Activated CD4-positive, alpha-beta T cell treated with anti-CD3 and anti-CD28 coated beads, Interleukin-2, amount 10 ng/mL, durations not matched to agents 24 days and 14 days (primary cell): ENCODE measurements at places on chromosomes 6 and 20. TPM values are rescaled to one million over a fixed set of nuclear protein-coding genes. Genes with fewer than 3 reads are reported as not detected.

The GJA10 gene
- total RNA-seq = not detected in 2 replicates

- H3K4me1 ChIP-seq = no peaks in the 10 kb centered on the region
- no peak for DNase-seq
- no peaks in the 10 kb centered on the region for H3K36me3 ChIP-seq
- no peak overlapping the region for H3K27ac ChIP-seq
- H3K27me3 ChIP-seq = peaks cover 42% of the 10 kb centered on the region
These were observed 41.2 kb upstream of the NHSL1 start for GRCh38 chr6:138540468-138540867.

The HLA-DQA1 gene
- 3.6 and 4.0 TPM in 2 replicates for total RNA-seq

The C6orf58 gene
- not detected in 2 replicates for total RNA-seq

GRCh38 chr6:54899442-54899841, 52.9 kb downstream of the FAM83B start:
- no peaks in the 10 kb centered on the region for H3K4me1 ChIP-seq
- DNase-seq = no peak
- no peak overlapping the region for H3K4me3 ChIP-seq
- no peaks in the 10 kb centered on the region for H3K36me3 ChIP-seq

DNA sequence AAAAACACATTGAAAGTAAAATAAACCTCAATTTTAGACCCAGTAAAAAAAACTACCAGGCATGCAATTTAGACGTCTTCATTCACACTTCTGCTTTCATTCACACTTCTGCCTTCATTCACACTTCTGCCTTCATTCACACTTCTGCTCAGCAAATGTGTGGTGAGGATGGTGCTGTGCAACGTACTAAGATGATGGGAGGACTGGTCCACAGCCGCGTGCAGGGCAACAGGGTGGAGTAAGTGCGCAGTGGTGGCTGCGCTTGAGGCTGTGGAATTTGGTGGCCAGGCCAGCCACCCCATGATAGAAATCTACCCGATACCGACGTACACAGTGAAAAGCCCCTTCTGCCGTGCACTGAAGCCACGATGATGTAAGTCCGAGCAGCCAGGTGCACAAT, 114.3 kb upstream of the CD93 start:
- H3K36me3 ChIP-seq = no peaks in the 10 kb centered on the region
- H3K27me3 ChIP-seq = peaks cover 32% of the 10 kb centered on the region
- no peaks in the 10 kb centered on the region for H3K4me1 ChIP-seq
- no peak overlapping the region for H3K27ac ChIP-seq
- H3K4me3 ChIP-seq = no peak overlapping the region

GRCh38 chr6:31495580-31495979, 2.4 kb upstream of the MICB start:
- H3K27me3 ChIP-seq = no peaks in the 10 kb centered on the region
- DNase-seq = no peak
- peaks cover 45% of the 10 kb centered on the region for H3K4me1 ChIP-seq
- H3K27ac ChIP-seq = peak overlapping the region; percentile 97
- H3K4me3 ChIP-seq = peak overlapping the region; percentile 93
- H3K36me3 ChIP-seq = peaks cover 10% of the 10 kb centered on the region

The LAMA4 gene
- not detected in 2 replicates for total RNA-seq

GRCh38 chr20:10077886-10078285, 43.1 kb downstream of the ANKEF1 start:
- H3K27me3 ChIP-seq = peaks cover 1% of the 10 kb centered on the region
- no peak overlapping the region for H3K27ac ChIP-seq
- H3K4me1 ChIP-seq = no peaks in the 10 kb centered on the region
- H3K4me3 ChIP-seq = no peak overlapping the region
- no peaks in the 10 kb centered on the region for H3K36me3 ChIP-seq

- no peak overlapping the region for H3K4me3 ChIP-seq
- no peak for DNase-seq
- H3K27ac ChIP-seq = no peak overlapping the region
- H3K36me3 ChIP-seq = no peaks in the 10 kb centered on the region
These were observed 213.6 kb upstream of the HTR1E start for GRCh38 chr6:86723729-86724128.

DNA sequence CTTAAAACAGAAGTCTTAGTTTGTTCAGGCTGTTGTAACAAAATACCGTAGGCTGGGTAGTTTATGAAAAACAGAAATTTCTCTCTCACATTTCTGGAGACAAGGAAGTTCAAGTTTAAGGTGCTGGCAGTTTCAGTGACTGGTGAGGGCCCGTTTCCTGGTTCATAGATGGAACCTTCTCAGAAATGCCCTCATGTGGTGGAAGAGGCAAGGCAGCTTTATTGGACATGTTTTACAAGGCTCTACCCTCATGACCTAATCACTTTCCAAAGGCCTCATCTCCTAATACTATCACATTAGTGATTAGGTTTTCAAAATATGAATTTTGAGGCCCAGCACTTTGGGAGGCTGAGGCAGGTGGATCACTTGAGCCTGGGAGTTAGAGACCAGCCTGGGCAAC, 2.4 kb downstream of the HEBP2 start:
- peaks cover 12% of the 10 kb centered on the region for H3K27me3 ChIP-seq
- H3K4me1 ChIP-seq = peaks cover 28% of the 10 kb centered on the region
- no peak overlapping the region for H3K4me3 ChIP-seq
- H3K27ac ChIP-seq = no peak overlapping the region

The THBS2 gene
- not detected in 2 replicates for total RNA-seq

The MYB gene
- 44.1 and 44.2 TPM in 2 replicates for total RNA-seq

The AK9 gene
- total RNA-seq = 2.1 and 3.2 TPM in 2 replicates

DNA sequence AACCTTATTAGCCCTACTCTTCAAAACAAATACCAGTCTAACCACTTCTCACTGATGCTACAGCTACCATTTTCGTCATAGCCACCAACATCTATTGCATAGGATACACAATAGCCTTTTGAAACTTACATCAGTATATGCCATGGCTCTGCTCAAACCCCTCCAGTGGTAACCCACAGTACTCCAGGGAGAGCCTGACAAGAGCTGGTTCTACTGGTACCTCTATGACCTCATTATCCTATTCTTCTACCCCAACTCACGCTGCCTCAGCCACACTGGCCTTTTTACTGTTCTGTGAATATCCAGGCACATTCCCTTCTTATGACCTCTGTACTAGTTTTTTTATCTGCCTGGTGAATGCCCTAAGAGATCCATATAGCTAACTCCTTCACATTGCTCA, 157.6 kb downstream of the ARHGAP18 start:
- H3K27ac ChIP-seq = no peak overlapping the region
- no peak for DNase-seq
- peaks cover 4% of the 10 kb centered on the region for H3K27me3 ChIP-seq
- no peak overlapping the region for H3K4me3 ChIP-seq
- H3K4me1 ChIP-seq = no peaks in the 10 kb centered on the region

DNA sequence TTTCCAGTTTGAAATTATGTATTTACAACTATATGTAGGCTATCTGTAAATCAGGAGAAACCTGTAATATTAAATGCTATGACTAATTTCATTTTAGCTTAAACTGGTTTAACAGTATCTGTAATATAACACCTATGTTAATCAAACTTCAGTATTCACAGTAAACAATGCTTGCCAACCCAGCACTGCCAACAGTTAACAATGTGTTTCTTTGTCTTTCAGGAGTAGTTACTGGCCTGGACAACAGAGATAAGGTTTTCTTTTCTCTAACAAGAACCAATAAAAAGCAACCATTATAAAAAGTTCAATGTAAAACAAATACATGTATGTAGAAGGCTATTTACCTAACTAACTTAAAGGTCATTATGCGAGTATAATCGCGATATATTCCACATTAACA, 158.8 kb downstream of the CDK19 start:
- H3K27me3 ChIP-seq = no peaks in the 10 kb centered on the region
- H3K4me1 ChIP-seq = no peaks in the 10 kb centered on the region
- no peak overlapping the region for H3K27ac ChIP-seq
- DNase-seq = no peak
- peaks cover 5% of the 10 kb centered on the region for H3K36me3 ChIP-seq

DNA sequence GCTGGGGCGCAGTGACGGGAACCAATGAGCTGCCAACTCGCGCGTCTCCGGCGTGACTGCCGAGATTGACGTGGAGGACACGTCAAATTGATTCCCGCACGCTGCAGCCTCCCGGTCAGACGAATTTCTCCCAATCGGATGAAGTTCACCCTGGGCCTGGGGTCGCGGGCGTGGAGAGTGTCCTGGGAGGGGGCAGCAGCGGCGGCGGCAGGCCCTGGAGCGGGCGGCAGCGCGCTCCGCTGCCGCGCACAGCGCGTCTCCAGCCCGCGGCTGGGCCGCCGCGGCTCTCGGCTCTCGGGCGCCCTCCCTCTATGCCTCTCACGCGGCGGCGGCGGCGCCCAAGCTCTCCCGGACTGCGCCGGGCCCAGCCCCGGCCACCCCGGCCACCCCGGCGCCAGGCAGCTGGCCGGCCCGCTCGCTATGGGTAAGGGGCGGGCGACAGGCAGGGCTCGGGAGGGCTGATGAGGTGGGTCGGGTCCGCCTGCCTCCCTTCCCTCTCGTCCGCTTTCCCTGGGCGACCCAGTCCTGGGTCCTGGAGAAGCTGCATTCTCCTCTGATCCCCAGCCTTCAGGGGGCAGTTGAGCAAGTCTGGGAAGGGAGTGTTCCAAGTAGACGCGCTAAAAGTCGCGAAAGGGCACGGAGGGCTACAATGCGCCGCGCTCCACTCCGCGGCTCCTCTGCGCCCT, at the start of gene PAX1:
Gene PAX1, plus strand, starts transcription at position 90 of the 686 bp plus-strand sequence. Its CDS starts 49 bp downstream, at position 139.
- H3K27me3 ChIP-seq = peaks cover 79% of the 10 kb centered on the region
- H3K27ac ChIP-seq = peak within 1 kb of the TSS; percentile 21
- H3K36me3 ChIP-seq = no peaks in the 10 kb centered on the region
- DNase-seq = no peak

GRCh38 chr20:19737025-19737424, 21.0 kb upstream of the RIN2 start:
- H3K36me3 ChIP-seq = no peaks in the 10 kb centered on the region
- no peaks in the 10 kb centered on the region for H3K27me3 ChIP-seq
- no peaks in the 10 kb centered on the region for H3K4me1 ChIP-seq

GRCh38 chr20:22763257-22763906, 179.0 kb upstream of the FOXA2 start:
- DNase-seq = no peak
- no peaks in the 10 kb centered on the region for H3K27me3 ChIP-seq
- no peak overlapping the region for H3K4me3 ChIP-seq
- no peaks in the 10 kb centered on the region for H3K36me3 ChIP-seq

- H3K27me3 ChIP-seq = peaks cover 34% of the 10 kb centered on the region
- H3K36me3 ChIP-seq = no peaks in the 10 kb centered on the region
- no peak for DNase-seq
- no peak overlapping the region for H3K27ac ChIP-seq
- H3K4me1 ChIP-seq = no peaks in the 10 kb centered on the region
- no peak overlapping the region for H3K4me3 ChIP-seq
These were observed 6.8 kb downstream of the SASH1 start for GRCh38 chr6:148349466-148349865.

GRCh38 chr6:81384921-81385320, 367.6 kb downstream of the TENT5A start:
- no peaks in the 10 kb centered on the region for H3K4me1 ChIP-seq
- H3K4me3 ChIP-seq = no peak overlapping the region
- no peaks in the 10 kb centered on the region for H3K36me3 ChIP-seq
- no peaks in the 10 kb centered on the region for H3K27me3 ChIP-seq
